ENCODE measurements at places on chromosomes 6 and 20. TPM values are rescaled to one million over a fixed set of nuclear protein-coding genes. Genes with fewer than 3 reads are reported as not detected.

The TAGAP gene
- 340 TPM for total RNA-seq

The PLAGL1 gene
- total RNA-seq = 6.3 TPM

DNA sequence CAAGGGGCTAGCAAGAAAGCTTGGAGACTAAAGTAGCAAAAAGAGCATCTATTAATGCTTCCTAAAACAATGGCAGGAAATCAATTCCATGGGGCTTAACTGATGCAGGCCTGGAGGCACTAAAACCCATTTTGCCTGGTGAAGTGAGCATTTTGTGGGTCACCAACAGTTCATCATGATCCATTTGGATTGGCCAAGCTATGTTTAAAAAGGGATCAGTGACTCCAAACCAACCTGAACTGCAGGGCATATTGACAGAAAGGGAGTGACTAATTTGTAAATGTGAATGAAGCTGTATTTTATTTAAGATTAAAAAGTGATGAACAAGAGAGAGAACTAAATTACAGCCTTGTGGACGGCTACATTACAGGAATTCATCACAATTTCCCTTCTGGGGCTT lies 132.0 kb downstream of the PCSK2 start:
- no peak for DNase-seq

GRCh38 chr20:14312001-14312400 lies 25.4 kb downstream of the FLRT3 start:
- DNase-seq = no peak

DNA sequence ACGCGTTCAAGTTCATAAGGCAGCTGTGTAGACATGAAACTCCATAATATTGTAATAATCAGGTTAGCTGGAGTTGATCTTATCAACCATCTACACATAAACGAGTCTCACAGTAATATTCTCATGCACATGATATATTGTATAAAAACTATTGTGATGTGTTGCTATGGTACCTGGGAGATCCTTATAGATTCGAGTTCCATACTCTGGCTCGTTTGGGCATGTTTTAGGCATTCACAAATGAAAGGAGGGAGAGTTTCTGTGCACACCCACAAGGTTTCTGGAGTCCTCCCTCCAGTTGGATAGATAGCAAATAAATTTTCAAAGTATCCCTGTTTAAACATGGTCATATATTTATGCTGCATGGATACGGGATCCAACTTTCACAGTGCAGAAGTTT lies 567.5 kb upstream of the SLC35B3 start:
- DNase-seq = no peak

DNA sequence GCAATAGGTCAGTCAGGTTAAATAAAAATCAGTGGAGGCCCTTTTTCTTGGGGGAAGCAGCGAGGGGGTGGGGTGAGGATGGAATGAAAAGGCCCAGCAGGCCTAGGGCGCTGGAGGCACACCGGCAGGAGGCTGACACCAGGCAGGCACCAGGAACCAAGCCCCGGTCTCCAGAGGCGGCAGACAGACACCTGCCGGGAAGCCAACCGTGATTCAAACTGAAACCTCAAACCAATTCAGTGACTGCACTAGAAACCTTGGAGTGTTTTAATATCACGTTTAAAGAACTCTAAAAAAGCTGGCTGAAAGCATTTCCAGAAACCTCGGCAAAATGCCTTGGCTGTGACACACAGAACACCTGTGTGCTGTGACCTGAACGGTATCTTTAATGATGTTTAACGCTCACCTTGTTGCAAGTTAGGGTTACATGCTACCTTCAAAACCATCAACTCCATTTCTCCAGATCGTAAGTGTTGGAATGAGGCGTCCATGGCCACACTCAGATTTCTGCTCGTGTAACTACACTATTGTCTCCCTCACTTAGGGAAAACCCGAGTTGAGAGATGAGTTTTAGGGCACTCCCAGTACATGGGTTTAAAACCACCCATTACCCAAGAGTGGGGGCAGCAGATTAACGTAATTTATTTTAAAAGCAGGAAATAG lies 27.2 kb downstream of the DIDO1 start:
- no peak for DNase-seq

- no peak for DNase-seq
These were observed 164.0 kb upstream of the RUNX2 start for GRCh38 chr6:45163952-45164766.

DNA sequence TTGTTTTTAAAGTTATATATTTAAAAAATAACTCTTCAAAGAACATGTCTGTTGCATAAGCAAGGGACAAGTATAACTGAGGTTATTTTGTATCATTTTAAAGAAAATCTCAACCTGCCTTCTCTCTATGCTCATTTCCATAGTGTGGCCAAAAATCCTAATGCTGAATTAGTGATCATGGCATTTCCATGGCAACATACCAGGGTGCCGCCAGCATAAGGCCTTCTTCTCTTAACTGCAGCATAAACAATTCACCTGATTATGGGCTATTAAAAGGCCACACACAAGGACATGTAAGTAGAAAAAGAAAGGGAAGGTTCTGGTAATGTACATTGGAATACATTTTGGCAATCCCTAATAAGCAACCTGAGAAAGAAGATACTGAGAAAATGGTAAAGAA lies 95.1 kb upstream of the RNF217 start:
- no peak for DNase-seq

DNA sequence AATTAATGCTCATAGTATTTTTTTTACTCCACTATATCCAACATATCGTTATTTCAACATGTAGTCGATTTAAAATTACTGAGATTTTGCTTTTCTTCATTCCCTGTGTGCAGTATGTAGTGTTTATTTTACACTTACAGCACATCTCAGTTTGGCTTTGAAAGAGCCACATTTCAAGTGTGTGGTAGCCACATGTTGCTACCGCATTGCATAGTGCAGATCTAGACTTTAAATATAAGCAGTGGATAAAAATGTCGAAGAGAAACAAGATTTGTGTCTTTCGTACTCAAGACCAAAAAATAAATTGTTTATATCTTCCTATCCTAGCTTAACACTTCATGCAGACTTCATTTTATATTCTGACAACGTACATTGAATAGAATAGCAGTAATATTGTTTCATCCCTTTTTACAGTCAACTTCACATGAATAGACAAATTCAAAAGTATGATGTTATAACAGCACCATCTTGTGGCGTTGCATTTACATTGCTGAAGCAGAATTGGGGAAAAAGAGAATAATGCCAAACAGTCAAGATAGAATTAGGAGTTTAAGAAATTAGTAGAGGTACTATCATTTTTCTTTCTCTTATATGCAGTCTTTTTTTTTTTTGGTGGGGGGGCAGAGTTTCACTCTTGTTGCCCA lies 29.9 kb downstream of the FBXO5 start:
- no peak for DNase-seq

GRCh38 chr6:76217606-76218005 lies 145.1 kb upstream of the IMPG1 start:
- no peak for DNase-seq

- no peak for DNase-seq
These were observed 1.9 kb downstream of the RNF39 start for GRCh38 chr6:30073489-30074235.

GRCh38 chr6:7706269-7706668 lies 19.6 kb upstream of the BMP6 start:
- DNase-seq = no peak

GRCh38 chr20:36779656-36780025 lies 6.1 kb upstream of the DSN1 start:
- no peak for DNase-seq

DNA sequence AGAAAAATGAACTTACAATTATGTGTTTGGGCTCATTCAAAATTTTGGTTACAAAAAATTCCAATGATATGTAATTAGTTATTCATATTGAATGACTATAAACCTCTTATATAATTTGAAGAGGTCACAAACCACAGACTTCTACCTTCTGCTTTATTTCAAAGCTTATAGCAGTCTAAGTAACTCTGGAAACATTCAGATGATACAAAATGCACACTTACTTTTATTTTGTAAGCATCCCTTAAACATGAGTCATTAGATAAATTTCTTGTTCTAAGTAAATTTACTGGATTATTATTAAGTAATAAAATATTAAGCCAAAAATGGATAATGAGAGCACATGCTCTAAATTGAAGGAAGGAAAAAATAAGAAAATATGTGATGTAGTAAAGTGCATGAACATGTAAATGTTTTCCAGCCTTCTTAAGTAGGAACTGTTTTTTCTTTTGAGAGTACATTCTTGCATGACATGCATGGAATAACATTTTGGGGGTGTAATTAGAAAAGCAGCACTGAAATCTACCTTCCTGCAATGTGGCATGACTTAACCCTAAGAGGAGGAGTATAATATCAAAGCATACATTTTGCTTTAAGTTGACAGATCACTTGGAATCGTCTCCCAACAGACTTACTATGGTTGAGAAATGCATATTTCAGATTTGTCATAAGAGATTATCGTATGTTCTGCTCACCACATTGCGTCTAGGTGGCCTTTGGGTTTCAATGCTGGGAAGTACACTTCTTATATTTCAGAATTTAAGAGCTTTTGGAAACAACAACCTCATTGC lies 372.7 kb upstream of the HSF2 start:
- DNase-seq = no peak
